ENCODE measurements at places on chromosomes 11 and 22.

GRCh38 chr22:47929073-47929472 is 1166.6 kb downstream of the TBC1D22A start:
- DNase-seq, result no peak
- H3K36me3 ChIP-seq, result no peaks in the 10 kb centered on the region
- H3K27me3 ChIP-seq, result no peaks in the 10 kb centered on the region

GRCh38 chr11:133530501-133530835 is 1.8 kb downstream of the OPCML start:
- H3K4me1 ChIP-seq, result no peaks in the 10 kb centered on the region
- H3K36me3 ChIP-seq, result no peaks in the 10 kb centered on the region
- no peaks in the 10 kb centered on the region for H3K27me3 ChIP-seq
- H3K4me3 ChIP-seq, result no peak overlapping the region

DNA sequence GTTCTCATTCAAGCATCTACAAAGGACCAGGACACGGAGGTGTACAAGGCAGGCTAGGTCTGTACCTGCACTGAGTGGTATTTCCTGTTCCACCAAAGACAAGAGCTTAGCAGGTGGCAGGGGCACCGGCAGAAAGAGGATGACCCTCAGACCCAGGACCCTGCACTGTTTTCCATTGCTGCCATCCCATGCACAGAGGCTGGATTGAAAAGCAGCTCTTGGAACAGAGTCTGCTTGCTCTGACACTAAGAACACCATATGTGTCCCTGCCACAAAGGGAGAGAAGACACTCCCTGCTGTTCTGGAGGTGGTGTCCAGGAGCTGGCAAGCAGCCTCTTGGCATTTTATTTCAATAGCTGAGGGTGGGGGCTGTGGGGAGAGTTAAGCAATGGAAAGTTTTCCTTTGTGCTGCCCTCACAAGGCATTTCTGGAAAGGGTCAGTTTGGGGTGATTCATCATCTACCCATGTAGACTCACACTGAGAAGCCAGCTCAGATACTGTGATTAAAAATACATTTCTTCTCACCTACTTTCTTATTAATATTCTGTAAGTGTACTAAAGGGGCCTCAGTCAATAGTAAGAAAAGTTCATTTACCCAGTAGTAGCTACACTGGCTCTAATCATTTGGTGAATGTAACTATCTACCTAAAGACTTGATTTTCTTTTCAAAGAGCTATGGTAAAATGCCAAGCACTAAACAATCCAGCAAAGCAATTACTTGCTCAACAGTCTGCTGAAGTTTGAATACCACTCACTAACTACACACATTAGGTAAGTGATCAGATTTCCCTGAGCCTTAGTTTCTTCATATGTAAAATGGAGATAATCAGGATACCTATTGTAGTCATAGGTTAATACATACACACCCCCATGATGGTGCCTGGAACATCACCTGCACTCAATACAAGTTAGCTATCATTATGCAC is 55.2 kb downstream of the SLC1A2 start:
- no peaks in the 10 kb centered on the region for H3K36me3 ChIP-seq
- H3K4me1 ChIP-seq, result no peaks in the 10 kb centered on the region
- no peak overlapping the region for H3K27ac ChIP-seq
- H3K4me3 ChIP-seq, result no peak overlapping the region

DNA sequence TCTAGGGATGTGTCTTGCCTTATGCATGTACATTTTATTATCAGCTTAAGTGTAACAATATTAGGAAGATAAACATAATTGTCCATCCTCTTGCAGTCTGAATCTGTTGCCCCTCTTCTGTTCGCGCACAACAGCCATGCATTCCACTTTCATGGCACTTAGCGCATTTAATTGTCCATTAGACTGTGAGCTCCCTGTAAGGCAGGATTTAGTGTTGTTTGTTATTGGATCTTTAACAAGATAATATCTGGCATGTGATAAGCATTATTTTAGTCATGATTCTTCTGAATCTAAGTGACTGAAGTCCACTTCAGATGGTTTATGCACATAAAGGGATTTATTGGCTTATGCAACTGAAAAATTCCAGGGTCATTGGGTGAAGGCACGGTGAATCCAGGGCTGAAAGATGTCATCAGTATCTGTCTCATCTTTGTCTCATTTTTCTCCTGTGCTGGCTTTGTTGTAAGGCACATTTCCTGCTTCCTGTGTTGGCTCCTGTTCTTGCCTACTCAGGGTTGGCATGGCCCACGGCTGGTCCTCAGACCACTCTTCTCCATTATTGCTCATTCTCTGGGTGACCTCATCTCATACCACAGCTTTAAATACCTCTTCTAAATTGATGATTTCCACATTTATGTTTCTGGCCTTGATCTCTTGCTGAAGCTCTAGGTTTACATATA is 37.6 kb downstream of the ATXN10 start:
- H3K27ac ChIP-seq, result no peak overlapping the region
- H3K36me3 ChIP-seq, result no peaks in the 10 kb centered on the region
- no peak overlapping the region for H3K4me3 ChIP-seq
- no peak for DNase-seq

DNA sequence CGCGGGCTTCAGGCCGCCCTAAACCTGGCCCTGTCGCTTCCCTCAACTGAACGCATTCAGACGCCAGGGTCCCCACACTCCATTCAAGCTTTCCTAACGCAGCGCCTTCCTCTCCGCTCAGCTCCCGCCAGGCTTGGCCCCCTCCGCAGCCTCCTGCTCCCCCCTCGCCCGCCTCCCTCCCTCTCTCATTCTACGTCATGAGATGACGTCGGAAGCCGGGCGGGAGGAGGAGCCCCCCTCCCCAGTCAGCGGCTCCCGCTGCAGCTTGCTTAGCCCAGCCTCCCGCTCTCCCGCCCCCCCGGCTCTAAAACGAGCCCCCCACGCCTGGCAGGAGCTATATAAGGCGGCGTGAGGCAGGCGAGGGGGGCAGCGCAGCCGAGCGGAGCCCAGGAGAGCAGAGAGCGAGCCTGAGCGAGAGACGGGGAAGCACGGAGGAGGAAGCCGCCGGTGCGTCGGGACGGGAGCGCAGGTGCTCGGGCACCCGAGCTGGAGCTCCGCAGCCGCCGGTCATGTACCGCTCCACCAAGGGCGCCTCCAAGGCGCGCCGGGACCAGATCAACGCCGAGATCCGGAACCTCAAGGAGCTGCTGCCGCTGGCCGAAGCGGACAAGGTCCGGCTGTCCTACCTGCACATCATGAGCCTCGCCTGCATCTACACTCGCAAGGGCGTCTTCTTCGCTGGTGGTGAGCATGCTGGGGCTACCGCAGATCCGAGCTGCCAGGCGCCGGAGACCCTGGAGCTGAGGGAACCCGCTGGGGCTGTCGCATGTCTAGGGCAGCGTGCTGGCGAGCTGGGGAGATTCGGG is at the start of gene NPAS4:
NPAS4 (plus strand) TSS at position 365 of the 806 bp plus-strand sequence; CDS start at position 510, 145 bp downstream.
- no peak for DNase-seq
- no peaks in the 10 kb centered on the region for H3K4me1 ChIP-seq
- no peak within 1 kb of the TSS for H3K4me3 ChIP-seq
- H3K27ac ChIP-seq, result no peak within 1 kb of the TSS
- no peaks in the 10 kb centered on the region for H3K36me3 ChIP-seq

DNA sequence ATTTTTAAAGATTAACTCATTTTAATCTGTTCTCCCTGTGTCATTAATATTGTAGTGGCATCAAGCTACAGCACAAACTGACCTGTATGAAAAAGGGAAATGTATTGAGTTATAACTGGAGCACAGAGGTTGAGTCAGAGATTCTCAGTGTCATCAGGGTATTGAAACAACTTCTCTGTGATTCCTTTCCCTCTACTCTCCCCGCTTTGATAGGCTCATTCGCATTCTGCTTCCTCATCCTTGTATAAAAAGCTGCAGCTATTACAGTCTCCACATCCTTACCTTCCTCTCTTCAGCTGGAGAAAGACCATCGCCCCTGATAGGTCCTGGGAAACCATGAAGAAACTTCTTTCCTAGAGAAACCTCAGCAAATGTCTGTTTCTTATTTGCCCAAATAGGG is 90.0 kb downstream of the BDNF start:
- H3K36me3 ChIP-seq, result no peaks in the 10 kb centered on the region
- DNase-seq, result no peak
- no peak overlapping the region for H3K4me3 ChIP-seq
- no peaks in the 10 kb centered on the region for H3K4me1 ChIP-seq
- H3K27ac ChIP-seq, result no peak overlapping the region

GRCh38 chr11:107821199-107821927 is 37.2 kb downstream of the SLC35F2 start:
- no peak overlapping the region for H3K27ac ChIP-seq
- no peaks in the 10 kb centered on the region for H3K36me3 ChIP-seq
- no peaks in the 10 kb centered on the region for H3K4me1 ChIP-seq
- DNase-seq, result no peak

DNA sequence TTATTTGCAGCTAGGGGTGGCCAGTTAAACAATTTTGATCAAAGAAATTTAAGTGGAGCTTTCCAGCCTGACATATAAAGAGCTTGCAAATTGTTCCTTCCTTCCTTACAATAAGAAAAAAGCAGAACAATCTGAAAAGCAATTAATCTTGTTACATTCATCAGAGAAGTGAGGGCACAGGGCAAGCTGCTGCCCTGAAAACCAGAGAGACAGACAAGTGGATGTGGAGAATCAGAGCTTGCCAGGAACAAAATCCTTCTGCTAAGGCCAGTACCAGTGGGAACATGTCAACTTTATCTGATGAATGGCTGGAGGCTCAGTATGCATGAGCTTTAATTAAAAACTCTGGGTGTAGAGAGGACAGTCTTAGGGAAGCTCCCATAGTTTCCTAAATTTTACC is 8.8 kb downstream of the CCDC179 start:
- no peaks in the 10 kb centered on the region for H3K27me3 ChIP-seq
- no peak overlapping the region for H3K4me3 ChIP-seq
- no peaks in the 10 kb centered on the region for H3K4me1 ChIP-seq
- no peak for DNase-seq
- no peak overlapping the region for H3K27ac ChIP-seq
- H3K36me3 ChIP-seq, result no peaks in the 10 kb centered on the region

GRCh38 chr11:17781221-17781620 is 46.6 kb downstream of the KCNC1 start:
- DNase-seq, result no peak
- H3K36me3 ChIP-seq, result no peaks in the 10 kb centered on the region
- H3K4me3 ChIP-seq, result no peak overlapping the region
- H3K27ac ChIP-seq, result no peak overlapping the region

GRCh38 chr11:73426219-73426850 is 50.1 kb downstream of the RELT start:
- H3K4me1 ChIP-seq, result no peaks in the 10 kb centered on the region
- no peaks in the 10 kb centered on the region for H3K27me3 ChIP-seq
- no peak overlapping the region for H3K4me3 ChIP-seq
- H3K27ac ChIP-seq, result no peak overlapping the region
- H3K36me3 ChIP-seq, result no peaks in the 10 kb centered on the region
- no peak for DNase-seq

- H3K27ac ChIP-seq, result no peak overlapping the region
- DNase-seq, result no peak
- H3K36me3 ChIP-seq, result no peaks in the 10 kb centered on the region
- H3K4me1 ChIP-seq, result no peaks in the 10 kb centered on the region
Observed at GRCh38 chr22:50058906-50059880, 1.1 kb upstream of the TTLL8 start.

DNA sequence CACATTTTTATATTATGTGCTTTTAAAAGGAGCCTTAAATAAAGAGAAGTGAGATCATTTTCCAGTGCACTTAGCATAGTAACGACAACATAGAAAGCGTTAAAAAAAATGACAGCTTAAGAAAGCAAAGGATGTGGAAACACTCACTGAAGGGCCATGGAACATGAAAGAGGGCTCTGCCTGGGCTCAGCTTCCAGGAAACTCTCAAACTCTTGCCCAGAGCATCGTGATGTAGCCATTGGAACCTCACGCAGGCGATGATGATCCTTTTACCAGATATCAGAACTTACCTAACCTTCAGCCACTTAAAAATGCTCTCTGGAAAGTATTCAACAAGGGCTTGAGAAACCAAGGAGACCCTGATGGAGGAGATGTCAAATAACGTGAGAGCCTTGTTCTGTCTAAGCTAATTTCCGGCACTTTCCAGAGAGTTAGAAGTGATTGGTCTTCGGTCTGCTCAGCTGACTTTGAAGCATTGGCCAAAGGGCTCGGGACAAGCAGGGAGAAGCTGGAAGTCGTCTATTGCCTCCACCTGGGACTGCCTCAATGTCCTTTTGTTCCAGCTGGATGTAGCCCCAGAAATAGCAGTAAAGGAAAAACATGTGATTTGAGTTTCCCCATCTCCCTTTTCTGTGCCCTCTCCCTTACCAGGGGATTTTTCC is 21.5 kb upstream of the ETS1 start:
- peak overlapping the region; percentile 82 for H3K27ac ChIP-seq
- no peaks in the 10 kb centered on the region for H3K36me3 ChIP-seq
- peaks cover 13% of the 10 kb centered on the region for H3K4me1 ChIP-seq
- no peak for DNase-seq

GRCh38 chr11:116217006-116217405 is 555.8 kb downstream of the BUD13 start:
- no peak overlapping the region for H3K27ac ChIP-seq
- DNase-seq, result peak; percentile 64
- H3K4me1 ChIP-seq, result no peaks in the 10 kb centered on the region
- H3K27me3 ChIP-seq, result no peaks in the 10 kb centered on the region

DNA sequence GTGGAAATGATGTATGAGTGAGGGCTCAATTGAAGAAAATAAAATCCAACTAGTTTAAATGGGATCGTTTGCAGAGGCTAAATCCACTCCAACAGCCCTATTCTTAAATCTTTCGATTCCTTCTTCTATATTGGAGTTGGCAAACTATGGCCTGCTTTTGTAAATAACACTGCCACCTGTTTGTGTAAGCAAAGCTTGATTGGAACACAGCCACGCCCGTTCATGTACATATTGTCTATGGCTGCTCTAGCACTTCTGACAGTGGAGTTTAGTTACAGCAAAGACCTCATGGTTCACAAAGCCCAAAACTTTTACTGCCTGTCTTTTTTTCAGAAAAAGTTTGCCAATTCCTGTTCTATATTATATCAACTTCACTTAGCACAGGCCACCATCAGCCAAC is 40.6 kb upstream of the RCN1 start:
- H3K27me3 ChIP-seq, result no peaks in the 10 kb centered on the region
- H3K27ac ChIP-seq, result no peak overlapping the region
- H3K4me3 ChIP-seq, result no peak overlapping the region
- no peaks in the 10 kb centered on the region for H3K36me3 ChIP-seq

DNA sequence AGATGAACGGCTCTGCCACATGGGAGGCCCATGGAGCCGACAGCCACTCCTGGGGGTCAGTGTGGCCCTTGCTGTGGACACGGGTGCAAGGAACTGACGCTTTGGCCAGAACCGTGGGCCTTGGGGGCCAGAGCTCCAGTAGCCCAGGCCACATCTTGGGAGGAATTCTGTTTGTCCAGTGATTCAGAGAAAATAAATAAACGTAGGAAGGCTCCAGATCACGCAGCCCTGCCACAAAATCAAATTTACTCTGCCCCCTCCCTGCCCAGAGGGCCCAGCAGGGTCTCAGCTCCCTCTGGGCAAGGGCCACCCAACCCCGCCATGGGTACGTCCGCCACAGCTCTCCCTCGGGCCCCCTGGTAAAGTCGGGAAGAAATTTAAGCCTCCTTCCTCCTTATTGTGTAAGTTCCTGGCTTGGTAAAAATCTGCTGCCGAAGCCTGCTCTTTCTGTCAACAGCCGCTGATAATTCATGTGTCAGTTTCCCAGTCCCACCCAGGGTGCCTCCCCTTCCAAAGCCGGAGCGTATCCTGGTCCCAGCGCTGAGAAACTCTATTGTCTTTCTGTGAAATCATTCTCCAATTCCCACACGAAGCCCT is 6.9 kb upstream of the MUC5AC start:
- no peak overlapping the region for H3K4me3 ChIP-seq
- H3K27ac ChIP-seq, result no peak overlapping the region
- H3K36me3 ChIP-seq, result no peaks in the 10 kb centered on the region
- no peaks in the 10 kb centered on the region for H3K4me1 ChIP-seq

GRCh38 chr11:67691149-67691548 is 16.7 kb upstream of the ALDH3B2 start:
- no peak overlapping the region for H3K27ac ChIP-seq
- DNase-seq, result no peak
- no peaks in the 10 kb centered on the region for H3K27me3 ChIP-seq

Measured in Peyer's patch (tissue), 4 donors.